Stimulated activated CD8-positive, alpha-beta memory T cell treated with anti-CD3 and anti-CD28 coated beads, Interleukin-7, amount 100 ng/mL, for 1 hour (primary cell): ENCODE measurements at places on chromosomes 5 and 9.

GRCh38 chr5:99032234-99033013 lies 103.6 kb upstream of the CHD1 start:
- no peak for DNase-seq

GRCh38 chr5:30921388-30921787 lies 272.1 kb upstream of the CDH6 start:
- DNase-seq: no peak

DNA sequence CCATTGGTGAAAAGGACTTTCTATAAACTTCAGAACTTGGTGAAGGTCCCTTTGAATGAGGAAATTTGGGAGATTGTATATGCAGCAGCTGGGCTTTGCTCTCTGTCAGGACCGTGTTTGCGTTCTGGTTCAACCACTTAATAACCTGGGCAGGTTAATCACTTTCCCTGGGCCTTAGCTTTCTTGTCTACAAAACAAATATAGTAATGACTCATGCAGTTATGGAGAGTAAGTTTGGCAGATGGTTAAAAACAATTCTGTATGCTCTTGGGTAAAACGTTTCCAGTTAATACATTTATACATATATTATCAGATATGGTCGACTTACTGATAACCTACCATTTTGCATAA lies 197.0 kb downstream of the ARHGEF28 start:
- no peak for DNase-seq

GRCh38 chr9:69044240-69045219 lies 9.0 kb downstream of the FXN start:
- no peak for DNase-seq

- no peak for DNase-seq
These were observed 393.8 kb upstream of the MEF2C start for GRCh38 chr5:89276566-89277305.

GRCh38 chr9:74556685-74557084 lies 59.5 kb downstream of the RORB start:
- no peak for DNase-seq

- no peak for DNase-seq
These were observed 36.8 kb downstream of the UGT3A2 start for GRCh38 chr5:36029914-36030313.

GRCh38 chr9:127867356-127868277 lies 9.9 kb downstream of the AK1 start:
- no peak for DNase-seq

GRCh38 chr9:91532325-91532724 lies 108.7 kb upstream of the NFIL3 start:
- DNase-seq: no peak

GRCh38 chr5:180194410-180195345 lies 14.3 kb downstream of the RASGEF1C start:
- no peak for DNase-seq
